Choroid plexus epithelial cell (primary cell): ENCODE measurements at places on chromosomes 6 and 20.

- DNase-seq, result peak; percentile 88
Observed at GRCh38 chr6:111573892-111574797, 31.5 kb downstream of the TRAF3IP2 start.

DNA sequence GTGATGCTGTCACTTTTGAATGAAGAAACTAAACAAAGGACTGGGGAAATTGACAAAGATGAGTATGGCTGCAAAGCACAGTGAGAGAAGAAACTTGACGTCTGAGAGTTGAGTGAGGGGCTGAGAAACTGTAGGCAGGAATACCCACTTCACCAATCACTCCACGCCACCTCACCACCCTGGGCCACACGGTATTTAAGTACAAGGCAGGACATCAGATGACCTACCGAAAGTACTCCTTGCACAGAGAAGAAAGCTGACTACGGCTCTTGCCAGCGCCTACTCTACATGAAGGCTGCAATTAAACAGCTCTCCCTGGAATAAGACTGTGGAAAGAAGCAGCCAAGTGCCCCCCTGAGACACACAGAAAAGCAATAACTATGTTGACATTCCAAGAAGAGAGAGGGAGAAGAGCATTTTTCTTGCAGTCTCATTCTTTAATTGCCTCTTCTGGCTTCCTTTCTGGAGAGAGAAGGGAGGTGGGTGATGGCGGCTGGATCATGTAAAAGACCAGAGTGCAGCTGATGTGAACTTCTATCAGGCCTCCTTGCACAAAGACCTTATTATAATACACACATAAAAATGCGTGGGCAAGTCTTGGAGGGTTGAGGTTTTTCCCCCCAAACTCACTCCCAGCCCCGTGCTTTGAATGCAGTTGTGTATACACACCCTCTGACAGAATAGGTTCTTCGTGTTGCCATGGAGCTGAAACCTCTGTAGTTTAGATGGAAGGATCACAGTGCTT lies 44.6 kb downstream of the HIVEP2 start:
- no peak for DNase-seq

GRCh38 chr6:43254138-43254817 lies 11.0 kb downstream of the TTBK1 start:
- DNase-seq, result peak; percentile 41

- DNase-seq, result no peak
Observed at GRCh38 chr6:51571168-51571567, 516.2 kb downstream of the PKHD1 start.

- DNase-seq, result peak; percentile 92
Observed at GRCh38 chr6:13574149-13574570, 241 bp upstream of the SIRT5 start.

- no peak for DNase-seq
Observed at GRCh38 chr6:80388507-80388906, 282.0 kb downstream of the BCKDHB start.

GRCh38 chr6:145045582-145045981 lies 689.7 kb downstream of the EPM2A start:
- peak; percentile 14 for DNase-seq

- peak; percentile 57 for DNase-seq
Observed at GRCh38 chr6:105051941-105052471, 95.1 kb downstream of the LIN28B start.

DNA sequence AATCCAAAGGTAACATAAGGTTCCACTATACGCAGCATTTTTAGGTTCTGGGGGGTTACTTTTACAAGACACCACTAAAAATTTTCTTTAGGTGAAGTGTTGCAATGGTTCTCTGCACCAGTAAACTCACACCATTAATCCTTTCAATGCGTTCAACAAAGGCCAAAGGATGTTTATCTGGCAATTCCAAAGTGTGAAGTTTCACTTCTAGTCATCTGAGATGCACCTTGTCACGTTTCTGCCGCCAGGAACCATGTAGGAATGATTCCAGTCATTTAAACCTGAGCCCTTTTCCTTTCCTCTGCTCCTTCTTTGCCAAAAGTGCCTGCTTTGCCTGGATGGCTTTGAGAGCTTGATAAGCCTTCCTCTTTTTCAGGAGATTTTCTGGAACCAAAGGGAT lies 54.8 kb downstream of the CD164 start:
- DNase-seq, result no peak

- no peak for DNase-seq
Observed at GRCh38 chr6:44712353-44713111, 325.0 kb downstream of the CDC5L start.

DNA sequence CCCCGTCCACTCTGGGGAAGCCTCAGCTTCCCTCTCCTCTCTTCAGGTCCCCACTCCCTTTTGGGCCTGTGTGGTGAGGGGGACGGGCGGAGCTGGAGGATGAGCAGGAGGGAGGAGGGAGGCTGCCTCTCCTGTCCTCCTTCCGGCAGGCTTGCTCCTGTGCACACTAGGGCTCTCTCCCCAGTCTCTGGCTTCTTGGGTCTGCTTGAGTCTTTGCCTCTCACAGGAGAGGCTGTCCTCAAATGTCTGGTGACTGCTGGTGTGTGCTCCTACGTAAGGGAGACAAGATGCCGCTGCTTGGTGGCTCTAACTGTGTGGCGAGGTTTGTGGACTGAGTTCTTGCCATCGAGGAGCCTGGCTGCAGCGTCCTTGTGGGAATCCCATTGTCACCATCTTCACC lies 8.8 kb upstream of the SMOC2 start:
- DNase-seq, result no peak

- peak; percentile 99 for DNase-seq
Observed at GRCh38 chr6:77456531-77457248, 6.6 kb downstream of the HTR1B start.

GRCh38 chr6:162153120-162153519 lies 574.4 kb downstream of the PRKN start:
- no peak for DNase-seq

DNA sequence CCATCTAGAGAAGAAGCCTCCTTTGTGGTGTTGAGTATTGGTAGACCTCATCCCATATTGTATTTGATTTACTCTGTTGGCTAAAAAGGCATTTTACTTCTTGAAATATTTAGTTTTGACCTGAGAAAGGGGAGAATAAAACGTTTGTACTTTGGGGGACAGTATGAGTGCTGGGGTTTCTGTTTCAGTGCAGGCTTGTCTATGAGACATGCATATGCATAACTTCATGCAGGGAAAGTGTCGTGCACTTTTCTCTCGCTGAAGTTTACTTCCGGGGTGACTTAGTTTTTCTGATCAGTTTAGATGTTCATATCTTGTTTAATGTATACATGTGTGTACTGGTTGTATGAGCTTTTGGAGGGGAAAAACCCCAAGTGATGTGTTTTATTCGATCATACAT lies 59.5 kb downstream of the UTRN start:
- DNase-seq, result no peak

GRCh38 chr6:78611886-78612480 lies 255.4 kb upstream of the IRAK1BP1 start:
- DNase-seq, result peak; percentile 54

DNA sequence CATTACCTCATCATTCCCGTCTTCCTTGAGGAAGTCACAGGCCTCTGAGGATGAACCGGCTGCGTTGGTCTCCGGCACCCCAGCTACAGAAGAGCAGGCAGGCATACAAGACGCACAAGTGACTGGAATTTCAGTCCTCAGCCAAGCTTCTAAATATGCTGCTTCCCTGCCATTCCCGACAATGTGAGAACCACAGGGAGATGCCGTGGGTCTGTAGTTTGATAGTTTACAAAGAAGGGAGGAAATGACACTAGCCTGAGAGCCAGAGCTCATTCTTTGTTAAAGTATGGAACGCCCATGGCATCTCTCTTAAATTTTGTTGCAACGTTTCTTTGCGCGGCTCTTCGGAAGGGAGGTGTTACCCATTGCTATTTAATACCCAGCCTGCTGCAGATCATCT lies 25.7 kb downstream of the HEBP2 start:
- no peak for DNase-seq

GRCh38 chr20:43533060-43533459 lies 25.6 kb downstream of the L3MBTL1 start:
- no peak for DNase-seq

- DNase-seq, result no peak
Observed at GRCh38 chr6:163543321-163543720, 128.8 kb downstream of the QKI start.

DNA sequence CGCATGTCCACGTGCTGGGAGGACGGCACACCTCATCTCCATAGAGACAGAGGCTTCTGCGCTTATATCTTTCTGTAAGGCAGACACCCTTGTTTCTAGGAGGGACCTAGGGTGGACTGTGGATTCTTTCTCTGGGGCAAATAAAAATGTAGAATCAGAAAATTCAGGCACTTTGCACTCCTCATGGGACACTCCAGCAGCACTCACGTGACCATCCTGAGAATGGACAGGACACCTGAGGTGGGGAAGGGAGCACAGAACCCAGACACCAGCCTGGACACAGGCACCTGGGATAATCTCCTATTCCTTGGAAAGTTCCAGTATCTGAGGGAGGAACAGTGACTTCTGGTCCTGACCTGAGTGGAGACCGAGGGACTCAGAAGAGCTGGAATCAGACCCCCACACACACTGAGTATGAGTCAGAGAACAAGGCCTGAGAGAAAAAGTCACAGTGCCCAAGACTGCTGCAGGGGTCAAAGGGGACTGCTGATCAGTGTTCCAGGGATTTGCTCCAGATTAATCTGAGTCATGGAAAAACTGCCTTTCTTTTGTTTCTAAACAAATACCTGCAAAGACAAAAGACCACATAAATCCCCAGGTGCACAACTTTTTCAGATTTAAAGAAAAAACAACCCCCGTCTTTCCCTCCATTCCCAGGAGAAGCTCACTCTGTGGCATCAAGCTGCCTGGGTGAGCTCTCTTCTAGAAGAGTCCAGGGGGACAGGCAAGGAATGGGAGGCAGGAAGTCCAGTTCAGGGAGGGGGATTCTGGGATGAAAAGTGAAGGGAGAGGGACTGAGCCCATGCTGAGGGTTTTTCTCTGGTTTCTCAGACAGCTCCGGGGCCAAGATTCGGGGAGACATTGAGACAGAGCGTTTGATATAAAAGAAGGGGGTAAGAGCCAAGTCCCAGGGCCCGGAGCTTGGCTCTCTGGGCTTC lies 35.6 kb upstream of the MICB start:
- DNase-seq, result peak; percentile 13

- no peak for DNase-seq
Observed at GRCh38 chr6:21928827-21929226, 335.3 kb downstream of the SOX4 start.

GRCh38 chr6:119346450-119346849 lies 3.1 kb downstream of the MAN1A1 start:
- no peak for DNase-seq

- peak; percentile 68 for DNase-seq
Observed at GRCh38 chr6:131636880-131637792, at the start of gene ENPP3. Gene ENPP3, plus strand, starts transcription at chr6:131637302. Its CDS starts 83 bp downstream, at chr6:131637385.

GRCh38 chr6:164792666-164793065 lies 516.7 kb downstream of the C6orf118 start:
- DNase-seq, result no peak

GRCh38 chr20:31811796-31812728 lies 7.1 kb upstream of the MYLK2 start:
- peak; percentile 80 for DNase-seq

GRCh38 chr6:90127595-90127994 lies 169.0 kb downstream of the BACH2 start:
- DNase-seq, result no peak

DNA sequence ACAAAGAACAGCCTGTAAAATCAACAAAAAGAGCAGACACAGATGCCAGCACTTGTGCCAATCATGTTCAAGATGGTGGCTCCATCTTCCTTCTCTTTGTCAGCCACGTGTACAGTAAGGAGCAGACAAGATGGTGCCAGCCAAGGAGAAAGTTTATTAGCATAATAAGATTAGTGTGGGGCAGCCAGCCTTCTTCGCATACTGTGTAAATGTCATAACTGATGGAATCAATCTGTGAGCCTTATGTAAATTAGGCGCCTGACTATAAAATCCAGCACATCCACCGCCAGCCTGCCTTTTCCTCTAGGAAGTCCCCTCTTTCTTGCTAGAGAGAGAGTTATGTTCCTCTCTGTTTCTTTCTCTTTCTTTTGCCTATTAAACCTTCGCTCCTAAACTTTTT lies 99.7 kb upstream of the RALGAPA2 start:
- DNase-seq, result no peak

GRCh38 chr20:4230651-4231050 lies 215.3 kb upstream of the RNF24 start:
- no peak for DNase-seq

- no peak for DNase-seq
Observed at GRCh38 chr6:117558818-117559217, 43.5 kb downstream of the GOPC start.

DNA sequence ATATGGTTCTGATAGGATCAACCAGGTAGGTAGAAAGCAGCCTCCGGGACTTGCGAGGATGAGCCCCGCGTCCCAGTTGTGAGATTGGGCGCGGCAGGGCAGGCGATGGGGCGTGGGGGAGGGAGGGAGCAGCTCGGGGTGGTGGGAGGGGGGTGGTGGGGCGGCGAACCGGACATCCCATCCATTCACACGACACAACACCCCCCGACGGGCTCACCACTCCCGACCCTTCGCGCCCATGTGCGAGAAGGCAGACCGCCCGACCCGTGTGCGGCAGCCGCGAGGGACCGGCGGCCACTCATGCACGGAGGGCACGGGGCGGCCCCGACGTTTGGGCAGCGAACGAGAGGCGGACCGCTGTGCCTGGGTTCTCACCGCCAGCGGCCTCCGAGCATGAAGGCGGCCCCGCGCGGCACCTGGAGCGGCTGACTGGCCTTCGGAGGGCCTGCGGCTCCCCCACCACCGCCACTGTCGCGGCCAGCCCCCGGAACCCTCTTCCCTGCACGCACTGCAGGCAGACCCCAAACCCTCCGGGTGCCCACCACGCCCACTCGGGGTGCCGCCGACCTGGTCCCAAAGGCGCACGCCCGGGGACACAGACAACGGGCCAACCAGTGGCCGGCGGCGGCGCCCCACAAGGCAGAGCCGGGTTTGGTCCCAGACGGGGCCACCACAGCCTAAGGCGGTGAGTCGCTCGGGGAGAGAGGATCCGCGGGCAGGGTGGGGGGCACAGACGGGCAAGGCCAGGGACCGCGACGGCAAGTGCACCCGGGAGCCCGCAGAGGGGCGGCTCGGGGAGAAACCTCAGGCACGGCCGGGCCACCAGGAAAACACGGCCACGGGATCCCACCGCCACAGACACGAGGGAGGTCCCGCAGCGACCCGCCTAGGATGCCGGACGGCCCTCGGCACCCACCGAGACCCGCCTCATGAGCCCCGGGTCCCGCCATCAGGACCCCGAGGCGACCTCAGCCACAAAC lies 769.2 kb upstream of the DEFB115 start:
- DNase-seq, result no peak

DNA sequence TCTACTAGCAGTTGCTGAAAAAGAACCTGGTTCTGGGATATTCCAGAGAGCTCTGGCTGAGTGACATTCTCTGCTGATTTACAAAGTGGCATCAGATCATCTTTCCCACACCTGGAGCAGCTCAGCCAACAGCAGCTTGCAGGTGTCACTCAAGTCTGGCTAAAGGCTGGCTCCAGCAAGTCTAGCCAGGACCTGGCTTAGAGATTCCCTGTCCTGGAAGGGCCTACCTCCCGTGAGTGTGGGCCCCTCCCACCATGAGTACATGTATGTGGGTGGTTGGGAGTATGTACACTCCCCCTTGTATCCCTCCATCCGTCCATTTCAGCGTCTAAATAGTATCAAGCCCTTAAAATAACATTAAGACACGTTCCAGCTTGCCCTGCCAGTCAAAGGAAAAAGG lies 539.3 kb upstream of the ID4 start:
- no peak for DNase-seq

- DNase-seq, result no peak
Observed at GRCh38 chr6:45038226-45038625, 289.9 kb upstream of the RUNX2 start.

- DNase-seq, result peak; percentile 49
Observed at GRCh38 chr6:142746524-142746923, 198.5 kb downstream of the HIVEP2 start.
